ENCODE measurements at places on chromosomes 12 and 14.

DNA sequence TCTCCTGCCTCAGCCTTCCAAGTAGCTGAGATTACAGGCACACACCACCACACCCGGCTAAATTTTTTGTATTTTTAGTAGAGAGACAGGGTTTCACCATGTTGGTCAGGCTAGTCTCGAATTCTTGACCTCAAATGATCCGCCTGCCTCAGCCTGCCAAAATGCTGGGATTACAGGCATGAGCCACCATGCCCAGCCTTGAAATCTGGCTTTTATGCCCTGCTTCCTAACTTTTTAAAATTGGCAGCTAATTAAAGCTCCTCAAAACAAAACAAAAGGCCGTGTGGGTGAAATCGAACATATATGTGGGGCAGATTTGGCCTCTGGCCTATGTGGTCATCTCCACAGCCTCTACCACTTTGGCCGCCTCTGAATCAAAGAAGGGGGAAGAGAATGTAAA lies 37.9 kb downstream of the KCTD10 start:
- DNase-seq: no peak

GRCh38 chr14:63773504-63773903 lies 45.6 kb upstream of the SGPP1 start:
- no peak for DNase-seq

DNA sequence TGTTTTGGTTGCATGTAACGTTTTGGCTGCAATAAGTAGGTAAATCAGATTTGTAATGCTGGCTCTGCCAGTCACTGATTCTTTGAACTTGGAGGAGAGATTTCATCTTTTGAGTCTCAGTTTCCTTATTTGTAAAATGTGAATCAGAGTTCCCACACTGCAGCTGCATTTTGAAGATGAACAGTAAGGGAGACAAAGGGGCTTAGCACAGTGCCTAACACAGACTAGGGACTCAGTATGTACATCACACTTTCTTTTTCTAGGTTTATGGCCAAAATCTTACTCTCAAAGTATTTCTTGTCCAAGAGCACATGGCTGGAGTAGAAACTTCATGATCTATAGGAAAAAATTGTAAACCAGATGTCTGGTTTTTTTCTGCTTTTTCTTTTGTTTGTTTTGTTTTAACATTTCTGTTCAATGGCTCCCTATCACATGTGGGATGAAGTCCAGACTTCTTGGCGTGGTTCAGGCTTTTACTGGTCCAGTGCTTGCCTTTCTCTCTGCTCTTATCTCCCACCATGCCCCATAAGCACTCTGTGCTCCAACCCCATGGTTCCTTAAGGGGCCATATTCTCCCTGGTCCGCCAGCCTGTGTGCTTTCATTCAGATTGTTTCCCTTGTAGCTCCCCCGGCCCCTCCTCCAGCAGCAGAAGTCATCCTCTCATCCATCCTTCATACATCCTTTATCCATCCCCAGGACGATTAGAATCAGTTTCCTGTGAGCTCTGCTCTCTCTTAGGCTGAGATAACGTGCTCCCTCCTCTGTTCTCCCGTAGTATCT lies 58.0 kb downstream of the SYNE2 start:
- DNase-seq: no peak

DNA sequence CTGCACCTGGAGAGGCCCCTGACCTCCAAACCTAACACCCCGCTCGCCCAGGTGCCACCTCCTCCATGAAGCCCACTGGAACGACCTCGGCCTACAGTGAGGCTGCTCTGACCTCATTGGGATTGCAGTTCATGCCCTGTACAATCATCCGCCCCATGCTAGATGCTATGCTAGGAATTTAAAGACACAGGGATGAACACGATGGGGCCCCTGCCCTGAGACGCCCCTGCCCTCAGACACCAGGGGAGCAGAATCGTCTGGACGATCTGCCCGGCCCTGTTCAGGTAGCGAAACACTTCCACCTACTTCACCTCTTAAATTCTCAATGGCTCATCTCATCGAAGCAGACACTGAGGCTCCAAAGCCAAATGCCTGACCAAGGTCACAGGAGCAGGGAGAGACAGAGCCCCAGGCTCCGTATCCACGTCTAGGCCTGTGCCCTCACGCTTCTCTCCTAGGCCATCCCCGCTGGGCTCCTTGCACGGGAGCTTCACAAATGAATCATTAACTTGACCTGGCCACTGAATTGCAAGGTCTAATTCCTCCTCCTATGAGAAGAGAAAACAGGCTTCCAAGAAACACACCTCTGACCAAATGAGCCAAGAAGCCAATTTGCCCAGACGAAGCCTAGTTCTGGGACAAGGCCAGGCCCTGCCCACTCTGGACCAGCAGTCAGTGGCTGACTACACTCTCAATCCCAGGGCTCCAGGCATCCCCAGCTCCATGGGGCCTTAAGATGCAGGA lies 35.2 kb downstream of the SCARB1 start:
- DNase-seq: no peak

DNA sequence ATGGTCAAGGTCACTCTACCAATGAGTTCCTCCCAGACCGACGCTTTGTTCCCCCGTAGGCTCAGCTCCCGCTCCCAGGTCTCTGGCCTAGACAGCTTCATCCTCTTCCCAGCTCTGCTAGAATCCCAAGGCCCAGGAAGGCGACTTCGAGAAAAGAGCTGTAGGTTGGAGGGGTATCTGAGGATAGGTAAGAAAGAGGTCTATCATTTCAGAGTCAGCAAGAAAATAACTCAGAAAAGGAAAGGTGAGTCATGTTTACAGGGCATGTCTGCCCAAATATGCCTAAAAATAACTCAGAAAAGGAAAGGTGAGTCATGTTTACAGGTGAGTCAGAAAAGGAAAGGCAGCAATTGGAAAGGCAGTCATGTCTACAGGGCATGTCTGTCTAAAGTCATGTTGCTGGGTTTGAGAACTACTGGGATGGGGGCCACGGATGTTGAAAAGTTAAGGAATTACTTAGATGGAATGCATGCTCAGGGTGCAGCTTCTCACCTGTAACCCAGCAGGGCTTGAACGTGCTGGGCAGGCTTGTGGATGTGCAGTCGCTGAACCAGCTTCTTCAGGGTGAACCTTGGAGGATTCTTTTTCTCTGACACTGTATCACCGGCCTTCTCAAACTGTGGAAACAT lies 12.2 kb downstream of the TEP1 start:
- no peak for DNase-seq

DNA sequence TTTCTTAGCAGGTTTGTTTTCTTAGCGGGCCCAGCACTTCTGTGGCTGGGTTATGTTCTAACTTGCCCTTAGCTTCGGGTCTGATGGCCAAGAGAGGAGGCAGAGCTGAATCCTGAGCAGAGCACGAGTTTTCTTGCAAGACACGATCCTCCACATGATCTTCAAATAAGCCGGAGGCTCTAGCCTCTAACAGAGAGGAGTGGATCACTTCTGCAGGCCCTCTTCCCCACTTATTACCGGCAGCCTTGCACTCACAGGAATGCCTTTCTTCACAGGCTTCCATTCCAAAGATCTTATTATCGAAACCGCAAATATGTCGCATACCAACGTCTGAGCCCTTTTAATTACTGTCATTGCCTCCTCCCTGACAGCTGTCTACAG lies 79.5 kb downstream of the SINHCAF start:
- DNase-seq: no peak

- no peak for DNase-seq
Measured at GRCh38 chr12:18546399-18546798, 191.4 kb downstream of the PLCZ1 start.
